ENCODE measurements at places on chromosomes 13 and 19.

GRCh38 chr13:30112602-30113435 is 194.5 kb downstream of the KATNAL1 start:
- DNase-seq: peak; percentile 86

GRCh38 chr13:112733661-112734379 is 44.0 kb downstream of the ATP11A start:
- no peak for DNase-seq

- no peak for DNase-seq
These were observed 477 bp downstream of the PIP5K1C start for GRCh38 chr19:3699741-3700241.

DNA sequence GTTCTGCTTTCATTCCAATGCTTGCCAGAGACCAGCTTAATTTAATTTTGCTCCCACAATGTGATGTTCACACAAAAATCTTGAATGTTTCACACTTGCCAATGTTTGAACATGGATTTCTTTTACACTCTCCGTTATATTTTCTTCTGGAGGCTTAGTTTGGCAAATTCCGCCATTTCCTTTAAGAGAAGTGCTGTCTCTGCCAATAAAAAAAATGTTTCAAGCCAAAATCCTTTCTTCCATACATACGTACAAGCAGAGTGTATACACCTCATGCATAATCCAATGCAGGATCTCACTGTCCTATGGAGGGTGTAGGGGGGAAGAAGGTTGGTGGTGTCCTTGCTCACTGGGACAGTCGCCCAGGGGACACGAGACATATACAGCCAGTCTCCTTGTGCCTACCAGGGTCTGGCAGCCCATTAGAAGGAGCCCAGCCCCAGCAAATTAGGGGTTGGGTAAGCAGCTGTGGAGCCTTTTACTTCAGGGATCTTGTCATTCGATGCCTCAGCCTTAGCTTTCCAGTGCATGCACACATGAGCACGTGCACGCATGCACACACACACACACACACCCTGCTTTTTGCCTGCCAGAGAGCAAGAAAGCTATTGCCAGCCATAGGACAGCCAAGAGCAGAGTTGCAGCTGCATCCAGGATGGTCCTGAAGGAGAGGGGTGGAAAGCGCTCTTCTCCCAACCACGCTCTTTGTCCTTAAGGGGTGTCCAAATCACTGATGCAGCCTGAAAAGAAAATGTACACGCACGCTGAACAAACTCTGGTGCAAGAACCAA is 208.3 kb downstream of the FOXO1 start:
- no peak for DNase-seq

DNA sequence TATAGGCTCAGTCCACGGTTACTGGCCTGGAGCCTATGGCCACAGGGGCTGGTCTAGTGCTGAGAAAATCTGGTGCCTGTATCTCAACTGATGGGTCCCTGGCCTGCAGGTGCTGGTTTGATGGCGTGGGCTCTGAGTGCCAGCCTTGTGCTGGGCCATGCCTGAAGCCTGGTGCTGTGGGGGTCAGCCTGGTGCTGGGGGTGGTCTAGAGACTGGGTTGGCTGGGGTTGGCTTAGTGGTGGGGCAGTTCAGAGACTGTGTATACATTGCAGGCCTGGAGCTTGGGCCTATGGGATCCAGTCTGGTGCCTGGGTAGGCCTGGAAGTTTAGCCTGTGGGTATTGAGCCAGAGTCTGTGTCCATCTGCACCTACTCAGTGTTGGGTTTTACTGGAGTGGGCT is 36.4 kb downstream of the SLC10A2 start:
- DNase-seq: no peak

- no peak for DNase-seq
These were observed 76.7 kb downstream of the CACNA1A start for GRCh38 chr19:13429563-13429962.

DNA sequence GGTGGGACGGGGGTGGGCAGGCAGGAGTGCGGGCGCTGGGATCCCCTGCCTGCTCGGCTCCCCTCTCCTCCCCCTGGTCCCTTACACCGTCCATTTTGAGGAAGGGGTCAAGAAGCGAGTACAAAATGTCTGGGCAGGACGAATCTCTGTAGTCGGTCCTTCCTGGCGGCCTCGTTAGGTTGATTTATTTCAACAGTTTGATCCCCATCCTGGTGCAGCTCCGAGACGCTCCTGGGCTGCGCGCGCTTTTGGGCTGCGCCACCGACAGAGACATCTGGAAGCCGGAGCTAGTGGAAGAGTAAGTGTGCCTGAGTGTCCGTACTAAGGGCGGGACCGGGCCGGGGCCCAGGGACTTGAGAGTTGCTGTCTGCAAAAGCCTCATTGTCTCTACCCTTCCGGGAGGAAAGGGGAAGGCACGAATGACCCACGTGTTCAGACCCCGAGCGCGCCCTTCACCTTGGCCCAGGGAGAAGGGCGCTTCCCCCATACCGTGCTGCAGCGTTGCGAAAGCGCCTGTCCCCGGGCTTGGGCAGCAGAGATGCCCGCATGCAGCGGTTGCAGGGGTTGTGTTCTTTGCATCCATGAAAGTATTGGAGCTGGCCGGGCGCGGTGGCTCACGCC is 1.8 kb downstream of the ZNF114 start:
- DNase-seq: peak; percentile 66

- no peak for DNase-seq
These were observed 7.9 kb downstream of the GIPC3 start for GRCh38 chr19:3593156-3593555.

GRCh38 chr13:19658831-19659230 is 25.4 kb downstream of the MPHOSPH8 start:
- DNase-seq: no peak

- peak; percentile 57 for DNase-seq
These were observed 1.2 kb downstream of the TBC1D4 start for GRCh38 chr13:75480671-75481175.

DNA sequence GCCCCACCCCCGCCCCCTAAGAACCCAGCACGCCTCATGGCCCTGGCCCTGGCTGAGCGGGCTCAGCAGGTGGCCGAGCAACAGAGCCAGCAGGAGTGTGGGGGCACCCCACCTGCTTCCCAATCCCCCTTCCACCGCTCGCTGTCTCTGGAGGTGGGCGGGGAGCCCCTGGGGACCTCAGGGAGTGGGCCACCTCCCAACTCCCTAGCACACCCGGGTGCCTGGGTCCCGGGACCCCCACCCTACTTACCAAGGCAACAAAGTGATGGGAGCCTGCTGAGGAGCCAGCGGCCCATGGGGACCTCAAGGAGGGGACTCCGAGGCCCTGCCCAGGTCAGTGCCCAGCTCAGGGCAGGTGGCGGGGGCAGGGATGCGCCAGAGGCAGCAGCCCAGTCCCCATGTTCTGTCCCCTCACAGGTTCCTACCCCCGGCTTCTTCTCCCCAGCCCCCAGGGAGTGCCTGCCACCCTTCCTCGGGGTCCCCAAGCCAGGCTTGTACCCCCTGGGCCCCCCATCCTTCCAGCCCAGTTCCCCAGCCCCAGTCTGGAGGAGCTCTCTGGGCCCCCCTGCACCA is 11.9 kb downstream of the ARHGAP33 start:
- DNase-seq: no peak

GRCh38 chr13:28685892-28686291 is 27.0 kb downstream of the POMP start:
- DNase-seq: no peak

DNA sequence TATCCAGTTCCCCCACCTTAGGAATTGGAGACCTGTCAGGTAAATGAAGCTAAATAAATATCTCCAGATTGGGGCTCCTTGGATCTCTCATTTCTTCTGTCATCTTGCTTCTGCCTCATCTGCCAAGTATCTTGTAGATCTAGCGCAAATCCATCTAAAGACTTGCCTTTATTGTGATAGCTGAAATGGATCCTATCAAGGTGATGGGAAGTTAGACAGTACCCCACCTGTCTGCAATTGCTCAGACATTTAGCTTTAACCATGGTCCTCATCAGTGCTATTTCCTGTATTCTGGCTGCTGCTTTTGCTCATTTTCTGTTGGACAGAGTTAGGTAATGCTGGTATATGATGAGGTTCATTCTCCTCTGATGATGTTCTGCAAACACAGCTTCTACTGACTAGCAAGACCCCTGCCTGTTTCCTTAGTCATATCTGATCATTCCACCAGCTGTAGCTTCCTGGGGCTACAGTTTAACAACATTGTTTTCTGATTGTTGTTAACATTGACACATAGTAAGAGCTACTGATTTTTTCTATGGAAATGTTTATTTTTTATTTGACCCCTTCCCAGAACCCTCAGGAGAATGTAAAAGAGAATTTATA is 340.0 kb downstream of the DCT start:
- DNase-seq: no peak

GRCh38 chr19:42452590-42452989 is 9.8 kb upstream of the CXCL17 start:
- DNase-seq: no peak

DNA sequence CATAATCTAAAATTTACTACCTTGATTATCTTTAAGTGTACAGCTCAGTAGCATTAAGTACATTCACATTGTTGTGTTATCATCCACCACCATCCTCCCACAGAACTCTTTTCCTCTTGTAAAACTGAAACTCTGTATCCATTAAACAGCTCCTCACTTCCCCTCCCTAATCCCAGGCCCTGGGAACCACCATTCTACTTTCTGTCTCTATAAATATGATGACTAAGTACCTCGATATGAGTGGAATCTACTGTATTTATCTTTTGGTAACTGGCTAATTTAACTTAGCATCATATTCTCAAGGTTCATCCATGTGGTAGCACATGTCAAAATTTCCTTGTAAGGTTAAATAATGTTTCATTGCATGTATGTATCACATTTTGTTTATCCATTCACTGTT is 49.0 kb upstream of the POMP start:
- DNase-seq: peak; percentile 68

DNA sequence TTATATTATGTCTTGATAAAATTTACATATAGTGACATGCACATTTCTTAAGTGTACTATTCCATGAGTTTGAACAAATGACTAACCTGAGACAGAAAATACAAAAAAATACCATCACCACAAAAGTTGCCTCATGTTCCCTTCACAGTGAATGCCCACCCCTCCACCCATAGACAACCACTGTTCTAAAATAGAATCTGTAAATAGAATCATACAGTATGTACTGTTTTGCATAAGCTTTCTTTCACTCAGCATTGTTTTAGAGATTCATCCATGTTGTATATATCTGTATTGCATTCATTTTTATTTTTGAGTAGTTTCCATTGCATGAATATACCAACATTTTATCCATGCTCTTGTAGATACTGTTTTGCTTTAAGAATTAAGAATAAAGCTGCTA is 23.3 kb upstream of the RBM26 start:
- no peak for DNase-seq

GRCh38 chr13:22080832-22081231 is 410.0 kb downstream of the FGF9 start:
- no peak for DNase-seq

DNA sequence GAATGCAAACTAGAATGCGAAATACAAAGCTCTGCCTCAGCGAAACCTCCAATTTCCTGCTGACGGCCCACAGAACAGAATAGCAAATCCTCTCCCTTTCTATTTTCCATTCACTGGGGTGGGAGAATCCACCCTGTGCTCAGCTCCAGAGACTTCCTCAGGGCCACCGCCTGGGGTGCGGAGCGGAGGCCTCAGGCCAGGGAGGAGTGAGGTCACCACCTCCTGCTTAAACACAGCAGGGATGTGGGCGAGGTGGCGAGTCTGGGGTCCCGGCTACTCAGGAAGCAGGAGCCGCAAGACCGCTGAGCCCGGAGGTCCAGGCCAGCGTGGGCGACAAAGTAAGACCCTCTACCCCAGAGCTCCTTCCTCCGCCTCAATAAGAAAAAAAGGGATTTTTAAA is 666 bp upstream of the ZNF320 start:
- DNase-seq: no peak

DNA sequence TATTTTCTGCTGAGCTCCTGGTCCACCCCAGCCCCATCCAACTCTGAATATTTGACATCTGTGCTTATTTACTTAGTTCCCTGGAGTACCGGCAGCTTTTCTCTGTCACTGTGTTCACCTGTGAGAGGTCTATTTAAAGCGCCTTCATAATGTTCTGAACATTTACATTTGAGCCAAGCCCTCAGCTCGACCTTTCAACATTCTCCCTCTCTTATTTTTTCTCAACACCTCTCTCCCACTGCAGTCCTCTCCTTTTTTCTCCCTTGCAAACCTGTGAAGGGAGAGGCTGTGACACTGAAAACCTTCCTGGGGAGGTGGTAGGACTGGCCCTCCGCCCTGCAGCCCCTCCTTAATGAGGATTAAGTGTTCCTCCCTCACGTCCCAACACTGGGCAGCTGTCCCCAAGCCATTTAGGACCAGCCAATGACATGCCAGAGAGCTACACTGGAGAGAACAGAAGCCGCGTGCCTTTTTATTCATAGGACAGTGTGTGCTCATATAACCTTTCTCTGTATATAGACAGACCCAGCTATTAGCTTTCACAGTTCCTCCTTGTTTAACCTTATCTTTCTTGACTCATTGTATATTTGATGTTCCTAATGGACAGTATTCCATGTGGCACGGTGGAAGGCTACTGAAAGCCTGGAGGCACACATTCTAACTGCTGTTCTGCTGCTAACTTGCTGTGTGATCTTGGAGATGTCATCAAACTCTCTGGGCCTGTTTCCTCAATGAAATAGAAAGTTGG is 134.8 kb downstream of the NUFIP1 start:
- DNase-seq: no peak

GRCh38 chr19:33784432-33784831 is 12.2 kb upstream of the KCTD15 start:
- DNase-seq: no peak

GRCh38 chr13:51244637-51245405 is 22.6 kb downstream of the FAM124A start:
- no peak for DNase-seq

GRCh38 chr13:34031610-34032009 is 213.7 kb downstream of the RFC3 start:
- no peak for DNase-seq

DNA sequence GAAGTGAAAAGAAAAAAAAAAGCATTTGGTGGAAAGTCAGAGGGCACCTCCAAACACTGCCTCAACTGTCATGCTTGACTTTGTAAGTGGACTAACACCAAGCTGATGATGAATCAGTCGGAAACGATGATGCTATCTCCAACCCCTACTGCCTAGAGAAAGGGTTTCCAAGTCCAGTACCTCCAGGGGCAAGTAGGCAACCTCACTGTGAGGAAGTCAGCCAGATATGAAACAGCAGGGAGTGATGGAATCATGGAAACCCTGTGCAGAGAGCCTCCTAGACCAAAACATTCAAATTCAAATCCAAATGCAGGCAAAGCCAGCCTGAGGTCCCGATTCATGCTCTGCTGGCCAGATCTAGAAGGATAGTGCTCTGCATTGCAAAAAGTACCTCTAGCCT is 100.9 kb upstream of the SERP2 start:
- DNase-seq: peak; percentile 53

- DNase-seq: no peak
These were observed 1504.5 kb upstream of the PCDH20 start for GRCh38 chr13:62920159-62920558.

- DNase-seq: no peak
These were observed 1280.0 kb downstream of the EFNB2 start for GRCh38 chr13:105255472-105255871.

GRCh38 chr19:41928754-41929535 is 696 bp upstream of the ERFL start:
- DNase-seq: no peak

Measured in mesenchymal stem cell (in vitro differentiated cells and primary cell).